ENCODE measurements at places on chromosomes 6 and 20.
A peak's percentile ranks its signal among the peaks of the same experiment; 100 is the strongest.

GRCh38 chr6:107741191-107741680 lies 82.9 kb downstream of the SCML4 start:
- peak; percentile 18 for DNase-seq

DNA sequence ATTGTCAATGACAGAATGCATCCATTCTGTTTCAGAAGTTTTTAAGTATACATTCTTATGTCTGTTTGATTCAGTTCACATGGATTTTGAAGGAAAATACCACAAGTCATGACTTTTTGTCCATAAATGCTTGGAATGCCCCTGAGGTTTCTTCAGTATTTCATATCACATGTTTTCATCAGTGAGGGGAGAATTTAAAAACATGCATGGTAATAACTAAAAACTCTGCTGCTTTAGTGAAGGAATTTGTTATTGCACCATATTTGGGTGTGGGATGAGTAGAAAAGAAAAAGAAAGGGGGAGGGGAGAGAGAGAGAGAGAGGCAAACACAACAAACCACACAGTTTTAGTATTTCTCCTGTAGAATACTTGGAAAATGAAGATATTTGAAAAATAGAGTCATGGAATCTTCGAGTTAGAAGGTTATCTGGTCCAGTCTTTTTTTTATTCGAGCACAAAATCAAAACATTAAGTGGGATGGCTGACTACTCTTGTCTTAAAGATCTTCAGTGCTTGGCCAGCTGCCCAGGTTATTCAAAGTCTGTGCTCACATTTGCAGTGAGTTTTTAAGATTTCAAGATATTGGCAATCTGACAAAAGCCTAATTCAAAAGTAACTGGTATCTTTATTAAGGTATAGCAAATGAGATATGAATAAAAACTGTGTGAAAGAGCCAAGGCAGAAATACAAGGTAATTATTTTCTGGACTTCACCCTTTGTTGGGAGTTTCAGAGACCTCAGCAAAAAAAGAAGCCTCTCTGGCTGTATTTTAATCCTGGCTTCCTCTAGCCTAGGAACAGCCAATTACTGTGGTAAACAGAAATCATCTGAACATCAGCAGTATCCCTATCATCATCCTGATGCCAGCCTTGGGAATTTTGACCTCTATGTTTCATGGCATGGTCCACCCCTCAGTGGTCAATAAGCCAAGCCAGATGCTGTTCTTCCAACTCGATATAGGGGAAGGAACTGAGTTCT lies 687.9 kb upstream of the CITED2 start:
- peak; percentile 96 for DNase-seq

DNA sequence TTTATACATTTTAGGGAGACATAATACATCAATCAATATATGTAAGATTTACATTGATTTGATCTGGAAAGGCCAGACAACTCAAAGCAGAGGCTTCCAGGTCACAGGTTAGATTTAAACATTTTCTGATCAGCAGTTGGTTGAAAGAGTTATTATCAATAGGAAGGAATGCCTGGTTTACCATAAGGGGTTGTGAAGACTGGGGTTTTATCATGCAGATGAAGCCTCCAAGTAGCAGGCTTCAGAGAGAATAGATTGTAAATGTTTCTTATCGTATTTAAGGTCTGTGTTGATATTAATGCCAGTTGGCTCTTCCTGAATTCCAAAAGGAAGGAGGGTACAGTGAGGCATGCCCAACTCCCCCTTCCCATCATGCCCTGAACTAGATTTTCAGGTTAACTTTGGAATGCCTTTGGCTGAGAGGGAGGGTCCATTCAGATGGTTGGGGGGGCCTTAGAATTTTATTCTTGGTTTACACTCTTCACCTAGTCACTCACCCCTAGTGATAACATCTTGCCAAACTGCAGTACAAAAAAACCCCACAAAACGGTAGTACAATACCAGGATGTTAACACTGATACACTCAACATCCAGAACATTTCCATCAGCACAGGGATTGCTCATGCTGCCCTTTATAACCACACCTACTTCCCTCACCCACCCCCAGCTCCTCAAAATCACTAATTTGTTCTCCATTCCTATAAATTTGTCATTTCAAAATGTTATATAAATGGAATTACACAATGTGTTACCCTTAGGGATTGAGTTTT lies 259.6 kb upstream of the PLN start:
- no peak for DNase-seq

DNA sequence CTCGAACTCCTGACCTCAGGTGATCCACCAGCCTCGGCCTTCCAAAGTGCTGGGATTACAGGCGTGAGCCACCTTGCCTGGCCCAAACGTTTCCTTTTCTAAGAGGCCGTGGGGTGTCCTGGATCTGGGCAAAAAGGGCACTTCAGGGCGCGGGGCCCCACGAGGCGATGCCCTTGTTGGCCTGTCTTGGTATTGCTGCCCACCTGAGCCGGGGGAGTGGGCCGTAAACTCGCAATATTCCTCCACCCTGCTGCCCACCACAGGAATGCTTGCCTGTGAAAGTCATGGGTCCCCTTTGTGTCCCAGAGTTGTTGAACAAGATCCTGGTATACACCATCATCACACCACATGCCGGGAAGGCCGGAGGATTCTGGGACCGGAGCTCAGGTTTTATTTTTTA lies 49.0 kb downstream of the SSR1 start:
- no peak for DNase-seq

GRCh38 chr6:169452117-169452868 lies 198.6 kb upstream of the THBS2 start:
- no peak for DNase-seq

DNA sequence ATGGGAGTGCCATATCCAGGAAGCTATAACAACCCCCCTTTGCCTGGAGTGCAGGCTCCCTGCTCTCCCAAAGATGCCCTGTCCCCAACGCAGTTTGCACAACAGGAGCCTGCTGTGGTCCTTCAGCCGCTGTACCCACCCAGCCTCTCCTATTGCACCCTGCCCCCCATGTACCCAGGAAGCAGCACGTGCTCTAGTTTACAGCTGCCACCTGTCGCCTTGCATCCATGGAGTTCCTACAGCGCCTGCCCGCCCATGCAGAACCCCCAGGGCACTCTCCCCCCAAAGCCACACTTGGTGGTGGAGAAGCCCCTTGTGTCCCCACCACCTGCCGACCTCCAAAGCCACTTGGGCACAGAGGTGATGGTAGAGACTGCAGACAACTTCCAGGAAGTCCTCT lies 56.7 kb upstream of the TMEM181 start:
- DNase-seq: no peak

DNA sequence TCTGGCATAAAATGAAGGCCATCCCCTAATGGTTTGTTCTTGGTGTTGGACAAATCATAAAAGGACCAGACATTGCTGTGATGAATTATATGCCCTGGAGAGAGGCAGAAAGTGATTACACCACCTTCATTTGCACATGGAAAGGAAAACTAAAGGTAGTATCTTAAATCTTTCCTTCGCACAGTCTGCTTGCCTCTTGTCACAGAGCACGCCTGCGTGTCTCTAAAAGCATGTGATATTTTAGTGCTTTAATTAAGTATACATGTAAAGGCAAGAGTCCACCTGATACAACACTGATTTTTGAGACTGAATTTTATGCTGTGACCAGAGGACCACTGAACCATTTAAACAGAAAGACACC lies 28.8 kb upstream of the PLAGL1 start:
- no peak for DNase-seq

All from SK-N-MC (cell line).